ENCODE measurements at places on chromosomes 3 and 15. TPM values are rescaled to one million over a fixed set of nuclear protein-coding genes. Genes with fewer than 3 reads are reported as not detected.

DNA sequence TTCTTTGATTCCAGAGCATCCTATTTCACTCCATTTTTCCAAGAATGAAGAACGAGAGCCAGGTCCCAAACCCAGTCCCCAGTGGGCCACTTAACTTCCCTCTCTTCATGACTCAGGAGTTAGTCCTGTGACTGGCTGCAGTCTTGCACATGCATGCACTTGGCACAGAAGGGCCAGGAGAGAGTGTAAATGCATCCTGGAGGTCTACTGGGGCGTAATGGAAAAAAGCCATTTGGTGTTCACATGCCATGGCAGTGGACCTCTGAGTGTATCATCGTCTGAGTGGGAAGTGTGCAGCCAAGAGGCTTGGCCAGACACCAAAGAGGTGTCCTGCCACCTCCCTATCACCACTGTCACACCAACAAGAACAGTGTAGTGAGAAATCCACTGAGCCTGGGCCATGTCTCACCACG, 15.1 kb upstream of the RFTN1 start:
- H3K27ac ChIP-seq, result no peak overlapping the region
- H3K36me3 ChIP-seq, result no peaks in the 10 kb centered on the region
- DNase-seq, result no peak
- peaks cover 14% of the 10 kb centered on the region for H3K27me3 ChIP-seq

DNA sequence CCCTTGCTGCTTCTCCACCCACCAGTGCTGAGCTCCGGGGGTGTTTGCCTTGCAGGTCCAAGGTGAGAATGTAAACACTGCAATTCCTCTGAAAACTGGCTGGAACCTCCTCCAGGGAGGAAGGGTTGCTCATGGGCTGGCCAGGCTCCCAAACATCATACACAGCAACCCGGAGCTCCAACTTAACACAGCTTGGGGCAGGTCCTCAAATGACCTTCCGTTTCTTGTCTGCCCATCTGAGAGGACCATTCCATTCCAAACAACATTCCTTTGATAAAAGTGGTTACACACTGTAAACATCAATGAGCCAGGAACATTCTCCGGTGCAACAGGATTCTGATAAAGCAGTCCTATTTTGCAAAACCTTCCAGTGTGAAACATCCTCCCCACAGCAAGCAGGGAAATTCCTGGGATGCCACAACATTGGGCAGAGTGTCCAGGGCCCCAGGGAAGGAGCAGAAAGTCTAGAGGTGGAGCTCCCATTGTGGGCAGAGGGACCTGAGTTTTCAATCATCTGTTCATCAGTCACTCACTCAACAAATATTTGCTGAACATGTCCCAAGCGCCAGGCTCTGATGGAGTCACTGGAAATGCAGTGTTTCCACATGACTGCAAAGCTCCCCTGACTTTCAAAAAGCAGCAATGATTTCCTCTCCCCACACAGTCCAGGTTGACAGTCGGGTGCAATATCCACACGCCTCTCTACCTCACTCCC, 7.3 kb upstream of the HEG1 start:
- no peaks in the 10 kb centered on the region for H3K27me3 ChIP-seq
- H3K4me1 ChIP-seq, result peaks cover 37% of the 10 kb centered on the region
- no peak overlapping the region for H3K4me3 ChIP-seq
- no peak for DNase-seq
- peak overlapping the region; percentile 71 for H3K27ac ChIP-seq
- H3K36me3 ChIP-seq, result no peaks in the 10 kb centered on the region

GRCh38 chr15:51283026-51283425, 55.4 kb downstream of the CYP19A1 start:
- no peaks in the 10 kb centered on the region for H3K4me1 ChIP-seq
- peaks cover 22% of the 10 kb centered on the region for H3K27me3 ChIP-seq
- H3K36me3 ChIP-seq, result no peaks in the 10 kb centered on the region
- no peak overlapping the region for H3K27ac ChIP-seq

DNA sequence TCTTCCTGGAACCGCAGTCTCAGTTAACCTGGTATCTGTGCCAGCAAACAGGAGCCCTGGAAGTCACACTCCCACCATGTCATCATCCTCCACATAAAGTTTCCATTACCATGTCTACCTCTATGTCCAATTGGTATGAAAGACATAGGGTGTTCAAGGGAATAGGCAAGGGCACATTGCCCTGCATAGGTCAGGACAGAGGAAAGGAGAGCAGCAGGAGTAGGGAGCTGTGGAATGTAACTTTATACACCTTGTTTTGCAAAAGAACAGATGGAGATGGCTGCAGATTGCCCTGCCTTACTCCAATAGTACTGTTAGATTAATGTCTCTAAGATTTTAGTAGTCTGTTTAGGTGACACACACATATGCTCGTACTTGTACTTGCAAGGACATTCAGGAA, 1056.4 kb downstream of the NTRK3 start:
- H3K36me3 ChIP-seq, result no peaks in the 10 kb centered on the region
- no peaks in the 10 kb centered on the region for H3K27me3 ChIP-seq
- H3K4me3 ChIP-seq, result no peak overlapping the region
- DNase-seq, result no peak

- H3K4me3 ChIP-seq, result no peak overlapping the region
- no peaks in the 10 kb centered on the region for H3K27me3 ChIP-seq
- H3K27ac ChIP-seq, result no peak overlapping the region
- no peaks in the 10 kb centered on the region for H3K36me3 ChIP-seq
- no peak for DNase-seq
These were observed 58.3 kb downstream of the CLEC3B start for GRCh38 chr3:45084361-45084760.

- no peak overlapping the region for H3K4me3 ChIP-seq
- peaks cover 8% of the 10 kb centered on the region for H3K4me1 ChIP-seq
- DNase-seq, result no peak
- H3K27ac ChIP-seq, result no peak overlapping the region
- H3K36me3 ChIP-seq, result no peaks in the 10 kb centered on the region
These were observed 662.4 kb downstream of the FHIT start for GRCh38 chr3:60588806-60589205.

GRCh38 chr3:43854283-43854682, 163.5 kb downstream of the ABHD5 start:
- DNase-seq, result peak; percentile 46
- H3K36me3 ChIP-seq, result no peaks in the 10 kb centered on the region
- H3K4me3 ChIP-seq, result no peak overlapping the region
- H3K27ac ChIP-seq, result no peak overlapping the region

GRCh38 chr3:112114576-112115160, 18.4 kb downstream of the GCSAM start:
- no peaks in the 10 kb centered on the region for H3K27me3 ChIP-seq
- peaks cover 12% of the 10 kb centered on the region for H3K4me1 ChIP-seq
- H3K4me3 ChIP-seq, result no peak overlapping the region

Gene SCAANT1
- not detected for total RNA-seq

Measured in osteocyte (in vitro differentiated cells).